ENCODE measurements at places on chromosomes 5 and 9.

- DNase-seq: no peak
These were observed 520.1 kb upstream of the SMC2 start for GRCh38 chr9:103574056-103574455.

GRCh38 chr9:14908295-14909180 is 1.7 kb downstream of the FREM1 start:
- DNase-seq: no peak

- no peak for DNase-seq
These were observed 5.0 kb upstream of the CAMK2A start for GRCh38 chr5:150294551-150295071.

DNA sequence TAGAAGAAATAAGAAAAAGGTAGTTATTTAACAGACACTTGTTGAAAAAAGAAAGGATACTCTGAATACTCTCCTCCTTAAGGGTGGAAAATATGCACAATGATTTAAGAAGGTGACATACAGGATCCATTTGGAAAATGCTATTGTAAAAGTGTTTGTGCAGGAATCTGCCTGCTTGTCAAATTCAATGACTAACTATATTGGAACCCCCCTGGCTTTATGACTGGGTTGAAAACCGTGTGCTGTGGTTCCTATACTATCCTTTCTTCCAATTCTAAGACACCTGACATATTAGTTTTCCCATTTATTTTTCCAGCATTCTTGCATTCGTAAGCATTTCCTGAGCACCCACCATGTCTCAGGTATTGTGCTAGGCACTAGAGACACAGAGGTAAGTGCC is 220.0 kb downstream of the GLIS3 start:
- no peak for DNase-seq

- no peak for DNase-seq
These were observed 752 bp downstream of the CCNJL start for GRCh38 chr5:160311491-160312133.

DNA sequence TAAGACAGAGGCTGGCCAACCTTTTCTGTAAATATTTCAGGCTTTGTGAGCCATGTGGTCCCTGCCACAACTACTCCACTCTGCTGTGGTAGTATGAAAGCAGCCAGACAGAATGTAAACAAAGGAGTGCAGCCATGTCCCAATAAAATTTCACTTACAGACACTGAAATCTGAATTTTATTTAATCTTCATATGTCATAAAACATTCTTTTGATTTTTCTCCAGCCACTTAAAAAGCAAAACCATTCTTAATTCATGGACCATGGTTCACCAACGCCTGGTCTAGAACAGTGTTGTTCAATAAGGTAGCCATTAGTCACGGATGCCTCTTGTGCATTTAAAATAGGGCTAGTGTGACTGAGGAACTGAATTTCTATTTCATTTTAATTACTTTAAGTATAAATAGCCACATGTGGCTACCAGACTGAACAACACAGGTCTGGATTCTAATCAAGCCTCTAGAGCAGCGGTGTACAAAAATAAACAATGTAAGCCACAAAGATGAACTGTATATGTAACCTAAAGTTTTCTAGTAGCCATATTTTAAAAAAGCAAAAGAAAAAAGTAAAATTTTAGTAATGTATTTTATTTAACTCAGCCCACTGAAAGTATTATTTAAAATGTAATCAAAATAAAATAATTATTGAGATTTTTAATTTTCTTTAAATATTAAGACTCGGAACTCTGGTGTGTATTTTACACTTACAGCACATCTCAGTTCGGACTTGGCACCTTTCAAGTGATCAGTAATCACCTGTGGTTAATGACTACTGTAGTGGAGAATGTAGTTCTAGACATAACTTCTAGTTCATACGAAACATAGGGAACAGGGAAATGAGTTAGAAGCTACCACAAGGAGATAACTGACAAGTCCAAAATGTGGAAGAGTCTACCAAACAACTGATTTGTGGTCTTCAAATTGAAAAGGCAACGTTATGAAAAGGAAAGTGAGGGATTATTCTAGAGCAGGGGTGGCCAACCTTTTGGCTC is 14.3 kb downstream of the GEMIN5 start:
- no peak for DNase-seq

- peak; percentile 82 for DNase-seq
These were observed 96.5 kb downstream of the GADD45G start for GRCh38 chr9:89701221-89701798.

GRCh38 chr5:67696446-67696845 is 499.8 kb upstream of the CD180 start:
- DNase-seq: no peak

GRCh38 chr9:89442981-89443814 is 54.7 kb downstream of the SEMA4D start:
- no peak for DNase-seq

- DNase-seq: no peak
These were observed 15.8 kb upstream of the HMHB1 start for GRCh38 chr5:143796125-143796524.

GRCh38 chr5:160641405-160641804 is 210.6 kb downstream of the ATP10B start:
- no peak for DNase-seq

DNA sequence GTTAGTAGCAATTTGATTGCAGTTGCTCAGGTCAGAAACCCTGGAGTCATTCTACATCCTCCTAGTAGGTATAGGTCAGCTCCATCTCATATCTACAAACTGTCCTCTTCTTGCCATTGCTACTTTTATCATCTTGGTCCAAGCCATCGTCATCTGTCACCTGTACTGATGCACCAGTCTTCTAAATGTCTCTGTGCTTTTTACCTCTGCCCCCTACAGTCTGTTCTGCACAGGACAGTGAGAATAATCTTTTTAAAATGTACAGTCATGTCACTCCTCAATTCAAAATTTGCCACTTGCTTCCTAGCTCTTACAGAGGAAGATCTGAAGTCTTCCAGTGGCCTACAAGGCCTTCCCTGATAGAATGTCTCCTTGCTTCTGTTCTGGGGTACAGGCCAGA is 6.8 kb downstream of the NNT start:
- DNase-seq: no peak

GRCh38 chr5:545641-546375 is 21.6 kb upstream of the SLC9A3 start:
- no peak for DNase-seq

- no peak for DNase-seq
These were observed 311.2 kb upstream of the SEMA6A start for GRCh38 chr5:116885825-116886224.
